Gastroesophageal sphincter (tissue), 4 donors: ENCODE measurements at places on chromosomes 3 and 15.

DNA sequence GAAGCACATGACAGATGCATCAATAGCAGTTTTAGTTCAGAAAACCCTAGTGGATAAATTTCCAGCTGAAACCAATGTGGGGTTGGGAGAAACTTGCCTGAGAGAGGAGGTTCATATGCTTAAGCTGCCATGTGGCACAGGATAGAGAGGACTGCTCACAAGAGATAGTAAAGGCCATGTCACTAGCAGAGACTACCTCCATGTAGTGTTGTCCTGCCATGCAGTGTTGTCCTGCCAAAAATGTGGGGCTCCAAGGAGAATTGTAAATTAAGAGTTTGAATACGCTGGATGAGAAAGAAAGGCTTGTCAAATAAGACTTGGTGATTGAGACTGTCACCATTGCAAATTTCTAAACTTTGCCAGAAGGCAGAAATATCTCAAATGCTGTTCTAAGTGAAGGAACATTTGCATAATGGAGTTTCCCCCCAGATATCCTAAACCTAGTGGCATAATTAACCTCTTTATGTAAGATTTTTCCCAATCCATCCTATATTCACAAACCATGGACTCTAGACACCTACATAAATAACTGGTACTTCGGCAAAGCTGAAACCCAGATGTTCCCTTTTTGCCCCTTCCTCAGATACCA lies 938.3 kb upstream of the ALCAM start:
- ATAC-seq = no peak

GRCh38 chr3:130377960-130378676 lies 32.6 kb downstream of the COL6A5 start:
- no peak for ATAC-seq

DNA sequence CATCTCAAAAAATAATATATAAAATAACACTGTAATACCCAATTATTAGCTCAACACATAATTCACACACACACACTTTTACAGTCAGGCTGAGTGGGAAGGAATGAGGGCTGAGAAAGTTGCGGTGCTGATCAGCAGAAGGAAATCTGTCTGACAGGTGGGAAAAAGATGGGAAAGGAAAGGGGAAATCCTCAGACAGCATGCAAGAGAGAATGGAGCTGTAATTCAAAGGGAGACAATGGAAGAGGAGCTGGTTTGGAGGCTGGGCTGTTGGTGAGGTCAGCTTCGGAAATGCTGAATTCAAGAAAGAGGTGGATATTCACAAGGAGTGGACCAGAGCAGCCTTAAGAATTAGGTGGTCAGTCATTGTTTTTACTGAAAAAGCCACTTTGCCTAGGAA lies 121.6 kb upstream of the LMOD3 start:
- no peak for ATAC-seq

DNA sequence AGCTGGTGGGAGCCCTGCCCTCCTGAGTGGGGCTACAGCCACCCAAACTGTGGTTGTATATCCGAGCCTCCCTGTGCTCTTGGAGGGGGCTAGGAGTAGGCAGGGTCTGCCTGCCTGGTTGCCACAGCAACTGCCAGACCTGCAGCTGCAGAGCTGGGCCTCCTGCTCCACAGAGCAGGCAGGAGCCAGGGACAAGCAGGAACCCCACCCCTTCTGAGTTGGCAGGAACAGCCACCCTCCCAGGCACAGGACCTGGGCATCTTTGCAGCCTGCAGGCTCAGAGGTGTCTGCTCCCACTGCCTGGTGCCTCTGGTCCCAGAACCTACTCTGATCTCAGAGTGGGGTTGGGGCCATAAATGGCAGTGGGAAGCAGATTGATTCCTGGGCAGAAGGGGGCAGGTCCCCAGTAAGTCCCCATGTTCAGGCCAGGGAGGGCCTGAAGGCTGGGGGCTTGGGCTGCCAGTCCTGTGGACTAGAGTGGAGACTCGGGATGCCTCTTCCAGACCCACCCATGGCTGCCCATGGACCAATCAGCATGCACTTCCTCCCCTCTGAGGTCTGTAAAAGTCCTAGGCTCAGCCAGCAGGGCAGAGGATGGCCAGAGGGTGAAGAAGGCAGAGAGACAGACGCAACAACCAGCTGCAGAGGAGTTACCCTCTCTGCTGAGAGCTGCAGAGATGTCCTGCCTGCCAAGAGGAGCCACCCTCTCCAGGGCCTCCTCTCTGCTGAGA lies 10.3 kb upstream of the LRRC31 start:
- no peak for ATAC-seq

GRCh38 chr3:60220768-60221167 lies 1030.5 kb downstream of the FHIT start:
- no peak for ATAC-seq

- ATAC-seq = no peak
These were observed 11.0 kb downstream of the TRPM7 start for GRCh38 chr15:50675535-50676144.

DNA sequence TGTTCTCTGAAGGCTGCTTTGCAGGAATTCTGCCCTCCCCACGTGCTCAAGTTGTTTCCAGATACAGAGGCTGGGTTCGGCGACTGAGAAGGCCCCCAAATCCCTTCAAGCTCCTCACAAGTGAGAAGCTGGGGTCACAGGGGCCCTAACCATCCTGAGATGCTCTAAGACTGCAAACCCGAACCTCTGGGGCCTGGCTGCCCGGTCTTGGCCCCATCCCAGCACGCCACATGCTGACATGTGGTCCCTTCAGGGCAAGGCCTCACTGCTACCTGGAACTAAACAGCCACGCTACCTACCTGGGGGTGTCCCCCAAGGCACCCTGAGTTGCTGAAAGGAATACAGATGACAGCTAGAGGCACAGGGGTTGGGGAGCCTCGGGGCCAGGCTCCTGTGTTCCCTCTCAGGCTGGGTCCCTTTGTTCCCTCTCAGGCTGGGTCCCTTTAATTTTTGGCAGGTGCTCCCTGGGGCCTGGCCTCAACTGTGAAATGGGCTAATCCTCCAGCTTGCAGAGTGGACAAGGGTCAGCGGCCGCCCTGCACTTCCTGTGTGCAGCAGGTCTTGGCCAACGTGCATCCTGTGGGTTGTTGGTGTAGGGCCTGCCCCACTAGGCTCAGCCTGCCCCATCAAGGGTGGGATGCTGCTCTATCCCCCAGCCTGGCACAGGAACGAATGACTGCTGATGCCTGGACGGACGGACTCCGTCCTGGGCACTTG lies 32.5 kb downstream of the KLHL25 start:
- no peak for ATAC-seq

DNA sequence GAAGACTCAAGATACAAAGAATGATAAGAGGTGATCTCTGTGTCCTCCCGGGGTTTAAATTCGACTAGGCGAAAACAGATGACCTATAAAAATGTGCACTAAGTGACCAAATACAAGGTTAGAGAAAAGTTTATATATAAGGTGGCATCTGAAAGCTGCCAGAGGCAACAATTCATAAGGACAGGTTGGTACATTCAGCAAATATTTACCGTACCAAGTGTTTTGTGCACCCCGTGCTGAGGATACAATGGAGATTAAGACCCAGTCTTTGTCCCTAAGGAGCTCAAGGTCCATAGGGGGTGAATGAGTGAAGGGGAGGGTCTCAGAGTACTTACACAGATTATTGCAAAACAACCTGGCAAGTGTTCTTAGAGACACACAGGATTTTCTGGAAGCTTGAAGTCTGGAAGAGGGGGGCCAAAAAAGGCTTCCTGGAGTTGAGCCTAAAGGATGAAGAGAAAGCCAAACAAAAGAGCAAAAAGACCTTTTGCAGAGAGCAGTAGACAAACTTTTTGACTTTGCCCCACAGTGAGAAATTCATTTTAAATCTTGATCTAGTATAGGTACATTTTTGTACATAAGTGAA lies 71.4 kb upstream of the LRIG1 start:
- no peak for ATAC-seq

DNA sequence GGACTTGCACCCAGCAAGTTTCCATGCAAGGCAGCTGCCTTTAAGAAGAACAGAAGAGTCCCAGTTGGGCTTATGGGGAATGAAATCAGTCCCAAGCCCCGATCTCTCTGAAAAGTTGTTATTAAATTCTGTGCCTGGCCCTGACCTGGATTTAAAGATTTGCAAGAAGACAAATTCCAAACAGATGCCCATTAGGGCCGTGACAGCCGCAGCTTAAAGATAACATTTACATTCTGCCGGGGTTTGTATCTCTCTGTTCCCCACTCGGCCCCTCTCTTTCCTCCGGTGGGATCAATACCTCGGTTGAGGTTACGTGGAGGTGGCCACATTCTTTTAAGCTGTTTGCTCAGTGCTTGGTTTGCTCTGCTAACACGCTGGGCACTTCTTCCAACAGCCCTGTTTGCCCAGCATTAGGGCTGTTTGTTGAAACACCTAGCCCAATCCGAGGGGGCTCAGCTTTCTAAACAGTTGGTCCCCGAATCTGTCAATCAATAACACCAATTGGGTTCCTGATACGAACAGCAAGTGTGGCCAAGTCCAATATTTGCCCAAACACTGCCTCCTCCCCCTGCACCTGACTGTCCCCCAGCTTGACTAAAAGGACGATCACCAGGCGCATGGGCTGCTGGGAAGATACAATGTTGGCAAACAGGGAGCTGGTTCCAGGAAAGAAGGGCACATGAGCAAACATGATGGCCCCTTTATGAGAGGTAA lies 108.6 kb downstream of the RPLP1 start:
- ATAC-seq = no peak

DNA sequence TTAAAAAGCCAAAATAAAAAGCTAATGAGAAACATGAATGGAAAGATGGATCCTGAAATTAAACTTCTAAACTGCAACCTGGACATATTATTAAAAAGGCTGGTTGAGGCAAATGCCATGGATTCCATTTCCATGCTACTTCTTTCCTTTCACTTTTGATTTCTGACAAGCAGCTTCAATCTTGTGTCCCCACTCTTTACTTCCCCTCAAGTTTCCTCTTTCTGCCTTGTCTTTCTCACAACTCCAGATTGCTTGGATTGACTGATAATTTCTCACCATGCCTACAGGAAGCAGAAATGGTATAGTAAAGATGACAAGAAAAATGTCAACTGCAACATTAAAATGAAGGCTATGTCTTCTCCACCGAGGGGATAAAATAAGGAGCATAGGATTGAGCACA lies 1136.7 kb downstream of the TUSC7 start:
- ATAC-seq = no peak

GRCh38 chr3:72536206-72536877 lies 311.9 kb downstream of the SHQ1 start:
- no peak for ATAC-seq

- ATAC-seq = no peak
These were observed 443.0 kb upstream of the ADAMTS9 start for GRCh38 chr3:65130782-65131181.

GRCh38 chr15:68106656-68107055 lies 52.5 kb downstream of the PIAS1 start:
- no peak for ATAC-seq

DNA sequence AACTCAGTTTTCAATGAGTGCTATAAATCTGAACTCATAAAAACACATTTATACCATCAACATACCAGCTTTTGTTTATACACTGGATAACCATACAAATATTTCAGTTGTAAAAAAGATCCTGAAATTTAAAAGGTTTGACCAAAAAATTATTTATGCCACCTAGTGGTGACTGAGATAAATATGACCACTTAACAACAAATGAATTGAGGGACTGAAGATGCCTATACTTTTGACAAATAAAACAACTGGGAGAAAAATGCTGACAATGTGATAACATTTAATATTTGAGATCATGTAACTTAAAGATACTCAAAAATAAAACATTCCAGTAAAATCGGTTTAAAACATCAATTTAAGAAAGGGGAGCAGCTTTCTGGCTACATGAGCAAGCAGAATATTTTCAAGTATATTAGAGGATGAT lies 30.4 kb downstream of the ATG3 start:
- no peak for ATAC-seq

DNA sequence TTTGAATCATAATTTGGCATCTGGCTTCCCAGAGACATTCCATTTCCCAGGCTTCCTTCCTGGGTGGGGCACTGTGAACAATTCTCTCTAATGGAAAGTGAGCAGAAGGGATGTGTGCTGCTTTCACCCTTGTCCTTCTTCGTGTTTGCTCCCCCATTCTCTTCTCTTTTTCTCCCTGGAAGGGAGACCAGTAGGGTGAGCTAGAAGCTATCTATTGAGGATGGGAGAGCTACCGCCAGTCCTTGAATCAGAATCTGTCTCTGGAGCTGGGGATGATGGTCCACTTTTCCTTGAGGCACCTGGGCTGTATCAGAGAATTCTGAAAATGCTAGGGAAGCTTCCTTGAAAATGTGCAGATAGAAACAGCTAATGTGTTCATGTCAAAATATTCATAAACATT lies 453.9 kb downstream of the WDR72 start:
- no peak for ATAC-seq

DNA sequence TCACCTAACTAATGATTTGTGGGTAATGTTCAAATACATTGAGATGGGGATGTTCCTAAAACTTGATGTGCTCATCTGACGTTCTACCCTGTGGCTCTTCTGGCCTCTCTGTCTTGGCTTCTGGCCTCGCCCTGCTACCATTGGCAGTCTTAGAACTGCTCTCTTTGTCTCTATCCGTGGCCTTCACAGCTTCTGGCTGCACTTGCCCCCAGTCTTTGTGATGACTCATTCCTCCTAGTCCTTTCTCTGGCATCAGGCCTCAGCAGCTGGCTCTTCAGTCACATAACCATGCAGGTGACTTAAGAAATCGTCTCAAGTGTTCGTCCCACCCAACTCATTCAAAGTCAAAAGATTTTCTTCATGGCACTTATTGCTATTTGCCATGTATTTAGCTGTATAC lies 188.1 kb downstream of the BBX start:
- peak; percentile 71 for ATAC-seq

DNA sequence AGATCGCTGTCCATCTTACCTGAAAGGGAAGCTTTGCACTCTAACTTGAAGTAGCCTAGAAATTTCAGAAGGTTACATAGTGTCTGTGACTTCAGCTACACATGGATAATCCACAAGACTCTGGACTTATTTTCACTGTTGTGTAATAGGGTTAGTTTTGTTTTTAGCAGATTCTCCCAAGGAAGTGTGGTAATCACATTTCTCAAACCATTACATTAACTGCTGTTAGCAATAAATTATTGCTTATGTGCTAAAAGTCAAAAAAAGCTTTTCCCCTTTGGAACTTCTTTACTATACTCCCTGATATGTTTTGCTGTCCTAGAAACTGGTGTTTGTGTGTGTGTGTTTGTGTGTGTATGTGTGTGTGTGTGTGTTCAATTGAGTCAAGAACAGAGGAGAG lies 351.8 kb upstream of the TPRG1 start:
- ATAC-seq = peak; percentile 81

DNA sequence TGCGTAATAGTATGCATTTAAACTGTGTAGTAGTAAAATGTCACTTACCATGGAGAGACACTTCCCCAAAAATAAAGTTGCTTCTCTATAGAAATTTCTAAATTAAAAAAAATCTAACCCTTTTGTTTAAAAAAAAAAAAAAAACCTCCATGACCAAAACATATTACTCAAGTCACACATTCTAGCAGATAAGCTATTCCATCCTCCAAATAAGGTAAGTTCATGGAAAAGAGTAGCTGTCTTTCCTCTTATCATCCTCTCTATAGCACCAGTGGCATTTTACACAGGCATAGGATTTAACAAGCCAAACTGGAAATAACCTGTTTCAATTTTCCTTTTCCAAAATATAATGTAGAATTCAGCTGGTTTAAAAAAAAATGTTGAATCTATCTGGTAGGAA lies 57.4 kb downstream of the LRRFIP2 start:
- no peak for ATAC-seq
